ENCODE measurements at places on chromosomes 6 and 20.
A peak's percentile ranks its signal among the peaks of the same experiment; 100 is the strongest.

GRCh38 chr6:107820338-107821261, 3.5 kb downstream of the SCML4 start:
- peak; percentile 42 for DNase-seq

DNA sequence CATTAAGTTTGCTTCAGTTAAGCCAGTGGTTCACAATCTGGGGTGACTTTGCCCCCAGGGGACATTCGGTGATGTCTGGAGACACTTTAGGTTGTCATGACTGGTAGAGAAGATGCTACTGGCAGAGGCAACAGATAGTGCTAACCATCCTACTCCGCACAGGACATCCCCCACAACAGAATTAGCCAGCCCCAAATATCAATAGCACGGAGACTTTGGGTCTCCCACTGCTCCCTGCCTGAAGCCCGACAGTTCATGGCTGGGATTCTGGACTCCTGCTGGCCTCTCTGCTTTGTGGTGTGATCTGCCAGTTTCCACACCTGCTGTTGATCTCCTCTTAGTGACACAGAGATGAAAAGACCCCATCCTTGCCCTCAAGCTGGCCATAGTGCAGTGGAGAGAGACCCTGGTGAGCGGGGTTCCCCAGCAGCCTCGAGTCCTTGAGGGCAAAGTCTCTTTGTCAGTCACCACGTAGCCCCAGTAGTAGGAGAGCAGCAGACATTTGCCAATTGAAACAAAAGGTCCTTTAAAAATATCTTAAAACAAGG, 24.7 kb upstream of the TTPAL start:
- no peak for DNase-seq

DNA sequence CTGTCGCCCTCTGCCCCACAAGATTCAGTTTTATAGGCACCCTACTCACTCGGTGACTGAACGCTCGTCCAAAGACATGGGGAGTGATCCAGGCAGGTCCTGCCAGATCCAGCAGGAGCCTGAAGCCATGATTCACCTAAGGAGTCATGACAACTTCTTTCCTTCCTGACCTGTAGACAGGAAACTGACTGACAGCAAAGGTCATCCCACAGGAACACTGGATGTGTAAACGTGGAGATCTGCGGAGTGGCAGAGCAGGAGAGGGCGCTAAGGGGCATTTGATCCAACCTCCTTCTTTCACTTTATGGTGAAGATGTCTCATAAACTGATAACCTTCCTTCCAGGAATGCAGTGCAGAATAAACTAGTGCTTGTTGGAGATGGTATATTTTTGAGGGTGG, 192.2 kb downstream of the GJA10 start:
- DNase-seq, result peak; percentile 96

DNA sequence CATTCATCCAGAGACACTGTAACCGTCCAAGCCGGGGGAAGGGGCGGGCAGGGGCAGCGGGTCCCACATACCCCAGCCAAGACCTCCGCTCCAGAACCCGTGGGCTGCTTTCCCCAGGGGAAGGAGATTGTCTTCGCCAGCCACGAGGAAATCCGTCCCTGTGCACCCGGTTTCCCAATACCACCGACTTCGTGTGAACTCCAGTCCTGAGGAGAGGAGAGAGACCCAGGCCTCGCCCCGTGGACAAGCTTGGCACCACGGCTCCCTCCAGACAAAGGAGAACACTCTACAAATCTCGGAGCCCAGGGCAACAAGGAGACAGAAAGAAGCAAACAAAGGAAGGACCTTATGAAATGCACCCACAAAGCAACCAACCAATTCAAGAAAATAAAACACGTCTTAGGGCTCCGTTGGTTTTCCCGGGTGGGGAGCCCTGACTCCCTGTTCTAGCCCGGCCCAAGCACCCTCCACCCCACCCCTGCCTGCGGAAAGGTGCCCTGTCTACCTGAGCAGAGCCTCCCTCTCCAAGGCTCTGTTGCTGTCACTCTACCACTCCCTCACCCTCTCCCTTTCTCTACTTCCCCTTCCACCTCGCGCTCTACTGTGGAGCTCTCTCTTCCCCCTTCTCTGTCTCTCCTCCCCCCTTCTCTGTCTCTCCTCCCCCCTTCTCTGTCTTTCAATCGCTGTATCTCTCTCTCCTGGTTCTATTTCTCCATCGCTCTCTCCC, 1382.8 kb upstream of the DEFB115 start:
- DNase-seq, result no peak

Data from epithelial cell of esophagus (primary cell).